GM23248 (cell line): ENCODE measurements at places on chromosomes 4 and X.

DNA sequence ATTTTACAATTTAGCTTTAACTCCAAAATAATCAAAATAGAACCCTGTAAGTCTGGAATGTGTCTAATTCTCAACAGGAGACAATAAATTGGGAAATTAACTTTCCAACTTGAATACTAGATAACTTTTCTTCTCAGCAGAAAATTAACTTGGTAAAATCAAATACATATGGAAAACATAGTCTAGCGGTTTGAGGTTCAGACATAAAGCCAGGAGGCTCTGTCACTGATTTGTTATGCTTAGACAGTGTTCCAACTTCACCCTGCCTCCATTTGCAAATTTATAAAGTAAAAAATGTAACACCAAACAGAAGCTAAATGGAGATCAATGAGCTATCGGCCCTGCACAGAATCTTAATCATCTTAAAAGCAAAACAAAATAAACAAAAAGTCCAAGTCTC is 46.3 kb downstream of the TBCK start:
- H3K36me3 ChIP-seq: peaks cover 7% of the 10 kb centered on the region; the same call in 1 of the 2 replicates
- no peak for DNase-seq
- H3K4me3 ChIP-seq: no peak overlapping the region
- H3K27ac ChIP-seq: no peak overlapping the region
- peaks cover 20% of the 10 kb centered on the region for H3K4me1 ChIP-seq

DNA sequence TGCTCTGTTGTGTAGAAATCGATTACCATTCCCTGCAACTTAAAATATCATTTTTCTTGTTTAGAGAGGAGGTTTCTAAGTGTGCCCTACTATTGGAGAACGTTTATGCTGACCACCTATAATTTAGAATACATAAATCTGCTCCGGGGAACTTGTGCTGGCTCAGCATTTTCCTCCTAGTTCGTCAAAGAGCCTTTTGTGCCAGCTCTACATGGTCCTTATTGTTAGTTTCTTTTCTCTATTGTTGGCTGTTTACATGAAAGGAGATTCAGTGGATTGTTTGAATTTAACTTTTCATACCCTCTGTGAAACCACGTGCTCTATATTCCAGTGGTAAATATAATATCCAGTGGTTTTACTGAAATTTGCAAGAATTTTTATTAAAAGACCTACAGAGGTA is 53.4 kb upstream of the ATP8A1 start:
- H3K36me3 ChIP-seq: no peaks in the 10 kb centered on the region
- H3K27ac ChIP-seq: no peak overlapping the region
- H3K27me3 ChIP-seq: no peaks in the 10 kb centered on the region

DNA sequence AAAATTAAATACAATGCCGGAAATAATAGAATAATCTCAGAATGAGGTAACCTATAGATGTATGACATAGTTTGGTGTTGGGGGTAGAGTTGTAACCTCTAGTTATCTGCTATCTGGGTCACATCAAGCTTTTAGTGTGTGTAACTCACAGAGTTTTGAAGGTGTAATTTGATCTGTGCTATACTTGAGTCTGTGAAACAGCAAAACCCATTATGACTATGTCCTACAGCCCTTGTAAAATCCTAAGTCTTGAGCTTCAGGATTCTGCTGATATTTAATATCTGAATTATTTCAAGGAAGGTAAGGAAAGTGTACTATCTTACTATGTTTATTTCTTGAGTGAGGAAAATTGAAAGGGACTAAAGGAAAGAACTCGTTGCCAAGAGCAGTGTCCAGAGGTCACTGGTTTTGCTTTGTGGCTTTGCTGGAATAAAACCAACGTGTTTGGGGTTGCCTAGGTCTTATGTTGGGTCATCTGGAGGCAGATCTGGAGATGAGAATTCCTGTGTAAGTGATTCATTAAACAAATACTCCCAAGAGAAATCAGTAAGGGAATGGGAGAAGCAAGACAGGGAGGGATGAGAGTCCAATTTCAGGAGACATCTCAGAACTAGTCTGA is 107.8 kb upstream of the CBLL2 start:
- H3K36me3 ChIP-seq: no peaks in the 10 kb centered on the region
- no peaks in the 10 kb centered on the region for H3K27me3 ChIP-seq
- peak; percentile 0 for DNase-seq
- no peaks in the 10 kb centered on the region for H3K4me1 ChIP-seq
- H3K27ac ChIP-seq: no peak overlapping the region

GRCh38 chr4:110068248-110068647 is 130.2 kb downstream of the ELOVL6 start:
- H3K36me3 ChIP-seq: no peaks in the 10 kb centered on the region
- DNase-seq: no peak
- H3K4me3 ChIP-seq: no peak overlapping the region
- no peak overlapping the region for H3K27ac ChIP-seq

GRCh38 chrX:32448320-32448719 is 763.0 kb downstream of the DMD start:
- no peaks in the 10 kb centered on the region for H3K27me3 ChIP-seq
- H3K4me3 ChIP-seq: no peak overlapping the region
- no peak overlapping the region for H3K27ac ChIP-seq
- H3K4me1 ChIP-seq: no peaks in the 10 kb centered on the region

GRCh38 chr4:100707786-100708185 is 190.0 kb upstream of the EMCN start:
- no peaks in the 10 kb centered on the region for H3K36me3 ChIP-seq

DNA sequence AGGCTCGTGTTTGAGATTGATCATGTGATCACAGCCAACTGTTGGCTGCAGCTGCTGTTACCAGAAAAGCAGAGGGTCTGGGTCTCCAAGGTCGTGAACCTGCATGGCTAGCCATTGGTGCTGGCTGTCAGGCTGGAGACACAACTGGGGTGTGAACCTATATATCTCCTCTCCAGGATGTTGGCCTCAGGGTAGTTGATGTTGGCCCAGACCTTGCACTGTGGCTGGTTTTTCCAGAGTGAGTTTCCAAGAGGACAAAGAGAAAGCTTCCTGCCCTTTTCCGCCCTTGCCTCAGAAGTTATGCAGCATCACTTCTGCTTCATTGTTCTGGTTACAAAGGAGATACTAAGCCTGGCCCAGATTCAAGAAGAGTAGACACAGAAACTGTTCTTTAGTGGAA is 607.8 kb upstream of the HS3ST1 start:
- DNase-seq: no peak
- no peaks in the 10 kb centered on the region for H3K27me3 ChIP-seq
- no peak overlapping the region for H3K4me3 ChIP-seq
- H3K36me3 ChIP-seq: no peaks in the 10 kb centered on the region
- H3K27ac ChIP-seq: no peak overlapping the region

DNA sequence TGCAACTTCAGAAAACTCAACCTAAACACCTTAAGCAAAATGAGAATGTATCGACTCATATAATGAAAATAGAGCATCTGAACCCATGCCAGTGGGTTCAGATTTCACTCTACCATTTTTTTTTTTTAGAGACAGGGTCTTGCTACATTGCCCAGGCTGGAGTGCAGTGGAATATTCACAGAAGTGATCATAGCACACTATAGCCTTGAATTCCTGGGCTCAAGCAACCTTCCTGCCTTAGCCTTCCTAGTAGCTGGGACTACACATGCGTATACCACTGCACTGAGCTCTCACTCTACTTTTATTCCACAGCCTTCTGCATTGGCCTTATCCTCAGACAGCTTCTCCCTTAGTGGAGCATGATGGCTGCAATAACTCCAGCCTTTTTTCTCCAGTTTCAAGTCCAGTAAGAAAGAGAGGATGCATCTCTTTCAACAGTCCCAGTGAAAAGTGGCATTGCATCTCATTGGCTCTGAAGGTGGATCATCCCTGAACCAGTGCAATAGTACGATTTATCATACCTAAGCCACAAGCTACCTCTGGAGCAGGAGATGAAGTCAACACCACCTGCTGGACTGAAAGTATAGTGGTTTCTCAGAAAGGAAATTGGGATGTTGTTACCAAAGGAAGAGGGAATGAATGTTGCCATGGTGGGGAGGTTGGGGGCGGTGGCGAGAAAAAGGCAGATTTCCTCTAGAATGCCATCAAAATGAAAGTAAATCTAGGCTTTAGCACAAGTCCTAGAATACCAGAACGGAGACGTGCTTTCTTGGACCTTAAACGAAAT is 2.0 kb upstream of the SOD3 start:
- H3K27ac ChIP-seq: no peak overlapping the region
- peak; percentile 43 for DNase-seq
- no peaks in the 10 kb centered on the region for H3K36me3 ChIP-seq
- H3K4me3 ChIP-seq: no peak overlapping the region

DNA sequence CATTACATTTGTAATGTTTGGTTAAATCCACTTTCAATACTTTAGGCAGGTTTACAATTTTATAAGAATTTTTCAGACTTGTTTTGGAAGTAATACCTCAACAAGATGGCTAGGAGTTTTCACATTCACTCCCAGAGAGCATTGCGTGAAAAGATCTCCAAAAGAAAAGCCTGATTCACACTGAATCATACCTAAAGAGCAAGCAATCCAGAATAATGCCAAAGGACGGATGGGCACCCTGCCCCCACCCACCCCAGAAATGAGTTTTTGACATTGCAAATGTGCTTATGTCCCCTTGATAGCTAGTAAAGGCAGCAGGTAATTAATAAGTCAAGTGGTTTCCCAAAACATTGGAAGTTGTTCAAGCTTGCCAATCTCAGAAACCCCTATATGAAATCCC is 557.7 kb upstream of the TENM3 start:
- peaks cover 22% of the 10 kb centered on the region for H3K4me1 ChIP-seq
- H3K27ac ChIP-seq: peak overlapping the region; percentile 79
- no peaks in the 10 kb centered on the region for H3K36me3 ChIP-seq
- no peak overlapping the region for H3K4me3 ChIP-seq
- DNase-seq: peak; percentile 53

- no peaks in the 10 kb centered on the region for H3K4me1 ChIP-seq
- H3K27me3 ChIP-seq: no peaks in the 10 kb centered on the region
- H3K4me3 ChIP-seq: no peak overlapping the region
- DNase-seq: no peak
- no peak overlapping the region for H3K27ac ChIP-seq
- no peaks in the 10 kb centered on the region for H3K36me3 ChIP-seq
Measured at GRCh38 chr4:61922766-61923165, 722.6 kb downstream of the ADGRL3 start.

- no peaks in the 10 kb centered on the region for H3K4me1 ChIP-seq
- H3K36me3 ChIP-seq: no peaks in the 10 kb centered on the region
- H3K4me3 ChIP-seq: no peak overlapping the region
- no peak for DNase-seq
- H3K27ac ChIP-seq: no peak overlapping the region
Measured at GRCh38 chr4:8058031-8058479, 100.6 kb downstream of the ABLIM2 start.

DNA sequence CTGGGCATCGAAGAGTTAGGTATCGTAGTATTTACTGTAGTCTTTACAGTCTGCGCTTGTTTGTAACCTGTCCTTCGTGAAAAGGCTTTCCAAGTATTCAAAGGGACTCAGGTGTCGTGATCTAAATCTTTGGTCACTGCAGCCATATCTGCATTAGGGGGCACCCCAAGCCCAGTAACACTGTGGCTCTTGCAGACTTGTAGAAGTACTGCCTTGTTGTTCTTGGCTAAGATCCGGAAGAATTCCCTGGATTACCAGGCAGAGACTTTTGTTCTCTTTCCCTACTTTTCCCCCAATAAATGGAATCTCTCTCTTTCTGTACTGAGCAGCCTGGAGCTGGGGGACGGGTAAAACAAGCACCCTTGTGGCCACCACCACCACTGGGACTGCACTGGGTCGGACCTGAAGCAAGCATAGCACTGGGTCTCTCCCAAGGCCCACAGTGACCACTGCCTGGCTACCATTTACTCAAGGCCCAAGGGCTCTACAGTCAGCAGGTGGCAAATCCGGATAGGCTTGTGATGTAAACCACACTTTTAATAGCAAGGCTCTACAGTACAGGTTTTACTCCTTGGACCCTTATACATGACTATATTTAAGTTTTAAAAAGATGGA is 12.0 kb downstream of the CXorf58 start:
- H3K4me1 ChIP-seq: no peaks in the 10 kb centered on the region
- no peak overlapping the region for H3K4me3 ChIP-seq
- no peak for DNase-seq
- no peaks in the 10 kb centered on the region for H3K36me3 ChIP-seq

DNA sequence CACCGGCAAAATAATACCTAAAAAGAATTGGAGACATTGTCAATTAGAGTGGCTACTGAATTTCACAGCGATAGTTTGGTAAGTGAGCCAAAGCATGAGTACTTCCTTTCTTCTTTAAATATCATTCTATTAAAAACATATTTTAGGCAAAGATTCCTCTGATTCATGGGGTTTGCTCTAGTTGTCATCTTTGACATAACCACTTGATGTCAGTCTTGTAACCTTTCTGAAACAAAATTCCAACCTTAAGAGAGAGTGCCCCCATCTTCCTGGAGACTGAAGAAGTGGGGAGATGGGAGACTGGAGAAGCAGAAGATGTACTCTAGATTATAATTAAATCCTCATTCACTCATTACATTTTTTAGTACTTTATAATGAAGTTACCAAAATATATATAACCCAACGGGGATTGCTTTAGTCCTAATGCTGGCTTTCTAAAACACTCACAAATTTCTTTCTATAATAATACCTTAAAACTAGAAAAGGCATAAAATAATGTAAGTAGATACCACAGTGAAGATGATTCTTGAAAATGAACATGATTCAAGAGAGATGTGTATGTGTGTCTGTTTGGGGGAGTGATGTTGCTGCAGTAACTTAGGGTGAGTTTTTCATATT is 96.4 kb downstream of the EMCN start:
- H3K27me3 ChIP-seq: no peaks in the 10 kb centered on the region
- no peaks in the 10 kb centered on the region for H3K36me3 ChIP-seq
- H3K27ac ChIP-seq: peak overlapping the region; percentile 50
- H3K4me3 ChIP-seq: peak overlapping the region; percentile 66

DNA sequence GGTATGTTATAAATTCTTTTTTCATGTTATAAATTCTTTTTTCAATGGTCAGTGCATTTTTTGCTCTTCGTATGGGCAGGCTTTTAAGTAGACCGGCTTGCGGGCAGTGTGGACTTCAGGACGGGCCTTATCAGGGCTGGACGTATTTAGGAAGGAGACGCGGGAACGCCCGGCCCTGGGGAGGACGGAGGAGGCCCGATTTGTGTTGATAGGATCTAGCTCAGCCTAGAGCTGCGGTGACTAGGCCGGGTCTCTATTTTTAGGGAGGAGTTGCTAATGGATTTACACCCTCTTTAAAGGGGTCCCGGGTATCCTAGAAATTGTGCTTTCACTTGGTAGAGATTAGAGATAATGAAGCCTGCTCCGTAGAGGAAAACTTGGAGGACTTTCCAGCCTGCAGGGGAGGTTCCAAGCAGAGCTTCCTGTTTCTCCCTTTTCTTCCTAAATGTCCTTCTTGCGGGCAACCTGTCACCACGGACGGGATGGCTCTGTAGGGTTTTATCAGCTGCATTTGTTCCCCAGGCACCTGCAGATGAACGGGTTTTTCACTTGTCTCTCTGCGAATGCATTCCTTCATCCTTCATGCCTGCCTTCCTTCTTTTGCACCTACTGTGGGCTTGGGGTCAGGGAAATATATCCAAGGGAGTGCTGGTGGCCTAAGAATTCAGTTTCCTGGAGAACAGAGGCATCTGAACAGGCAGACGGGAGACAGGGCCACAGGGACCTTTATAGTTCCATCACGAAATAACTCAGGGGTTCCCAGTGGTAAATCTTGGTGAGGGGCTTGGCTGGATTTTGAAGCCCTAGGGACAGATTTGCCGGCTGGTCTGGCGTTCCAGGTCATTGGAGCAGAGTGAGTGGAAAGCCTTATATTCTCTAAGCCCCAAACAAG is 1.4 kb downstream of the CD99 start:
- peak; percentile 70 for DNase-seq
- no peaks in the 10 kb centered on the region for H3K36me3 ChIP-seq
- peak overlapping the region; percentile 87 for H3K4me3 ChIP-seq
- H3K27ac ChIP-seq: peak overlapping the region; percentile 81
